ENCODE measurements at places on chromosomes 6 and 20.

- peak; percentile 2 for DNase-seq
Measured at GRCh38 chr6:70520575-70520974, 46.2 kb upstream of the SDHAF4 start.

DNA sequence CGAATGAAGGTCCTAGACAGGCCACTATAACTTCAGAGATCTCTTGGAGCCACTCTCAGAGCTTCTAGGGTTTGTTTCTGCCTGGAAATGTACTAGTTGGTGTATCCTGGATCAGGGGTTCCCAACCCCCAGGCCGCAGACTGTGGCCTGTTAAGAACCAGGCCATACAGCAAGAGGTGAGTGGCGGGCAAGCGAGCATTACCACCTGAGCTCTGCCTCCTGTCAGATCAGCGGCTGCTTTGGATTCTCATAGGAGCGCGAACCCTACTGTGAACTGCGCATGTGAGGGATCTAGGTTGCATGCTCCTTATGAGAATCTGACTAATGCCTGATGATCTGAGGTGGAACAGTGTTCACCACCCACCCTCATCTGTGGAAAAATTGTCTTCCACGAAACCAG, 2.4 kb downstream of the BRPF3 start:
- DNase-seq: no peak

DNA sequence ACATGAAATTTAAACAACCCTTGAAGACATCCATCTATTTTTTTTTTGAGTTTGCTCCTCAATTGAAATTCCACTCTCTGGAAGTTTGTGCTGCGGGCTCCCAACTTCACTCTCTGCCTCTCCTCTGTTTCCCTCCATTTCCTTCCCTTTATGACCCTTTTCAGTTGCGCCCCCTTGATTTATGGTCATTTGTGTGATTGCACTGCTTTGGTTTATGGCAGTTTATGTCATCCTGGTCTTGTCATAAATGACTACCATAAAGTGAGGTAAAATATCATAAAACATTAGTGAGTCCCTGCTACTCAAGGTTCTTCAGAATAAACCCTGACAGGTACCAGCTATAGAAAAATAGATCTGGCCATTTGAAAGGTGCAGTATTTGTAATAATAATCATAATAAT, 348.3 kb upstream of the ZFP64 start:
- no peak for DNase-seq

DNA sequence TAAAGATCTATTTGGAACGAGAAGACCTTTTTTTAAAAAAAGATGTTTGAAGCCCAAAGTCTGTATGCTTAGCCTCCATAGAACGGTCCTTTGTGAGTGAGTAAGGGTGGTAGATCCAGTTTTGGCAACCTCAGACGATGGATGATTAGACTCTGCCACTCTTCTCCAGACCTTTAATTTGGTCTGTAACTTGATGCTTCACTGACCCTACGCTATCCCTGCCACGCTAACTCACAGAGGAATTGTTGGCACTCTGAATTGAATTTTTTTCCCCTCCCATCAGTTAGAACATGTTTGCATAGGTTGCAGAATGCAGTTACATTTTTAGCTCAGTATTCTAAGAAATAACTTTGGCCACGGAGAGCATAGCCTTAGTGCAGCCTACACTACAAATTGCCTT, 15.8 kb upstream of the DEK start:
- DNase-seq: no peak

GRCh38 chr20:47453167-47453782, 48.4 kb upstream of the NCOA3 start:
- no peak for DNase-seq

GRCh38 chr6:51892750-51893149, 194.7 kb downstream of the PKHD1 start:
- no peak for DNase-seq

DNA sequence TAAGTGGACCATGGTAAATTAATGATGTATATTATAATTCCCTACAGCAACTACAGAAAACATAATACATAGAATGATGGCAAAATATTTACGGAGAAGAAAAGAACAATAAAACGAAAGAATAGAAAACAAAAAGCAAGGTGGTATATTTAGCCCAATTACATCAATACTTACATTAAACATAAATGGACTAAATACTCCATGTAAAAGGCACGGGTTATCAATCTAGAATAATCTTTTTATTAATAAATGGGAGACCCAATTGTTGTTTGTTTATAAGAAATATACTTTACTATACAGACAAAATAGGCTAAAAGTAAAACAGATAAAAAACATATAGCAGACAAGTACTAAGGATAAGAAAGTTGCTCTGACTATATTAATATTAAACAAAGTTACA, 137.2 kb downstream of the TASP1 start:
- no peak for DNase-seq

DNA sequence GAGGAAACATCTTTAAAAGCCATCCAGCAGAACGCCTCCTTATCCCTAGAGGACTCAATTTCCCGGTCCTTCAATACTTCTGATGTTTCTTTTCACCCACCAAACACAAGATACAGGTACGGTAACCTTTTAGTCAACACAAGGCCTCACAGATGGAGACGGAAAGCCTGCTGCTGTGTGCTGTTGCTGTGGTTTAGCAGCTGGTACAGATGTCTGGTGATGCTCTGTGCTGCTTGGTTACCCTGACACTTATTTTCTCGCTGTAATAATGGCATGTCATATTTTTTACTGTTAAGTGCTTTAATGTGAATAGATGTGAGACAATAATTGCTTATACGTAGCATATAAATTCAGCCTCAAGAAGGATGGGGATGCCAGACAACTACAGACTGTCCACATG, 25.3 kb downstream of the GMDS start:
- no peak for DNase-seq

DNA sequence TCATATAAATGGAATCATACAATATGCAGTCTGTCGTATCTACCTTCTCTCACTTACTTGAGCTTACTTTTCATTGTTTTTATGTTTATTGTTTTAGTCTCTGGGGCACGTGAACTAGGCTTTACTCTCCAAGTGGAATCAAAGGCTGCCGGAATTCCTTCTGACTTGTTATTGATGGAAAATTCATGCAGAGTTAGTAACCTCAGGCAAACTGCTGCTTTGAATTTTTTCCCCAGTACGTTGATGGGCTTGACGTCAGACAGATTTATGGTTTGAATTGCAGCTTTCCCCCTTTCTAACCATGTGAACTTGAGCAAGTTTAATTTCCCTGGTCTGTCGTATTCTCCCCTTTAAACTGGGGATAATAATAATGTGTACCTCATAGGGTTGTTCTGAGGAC, 68.6 kb downstream of the ZDHHC14 start:
- no peak for DNase-seq

GRCh38 chr20:13563854-13564253, 74.9 kb downstream of the TASP1 start:
- DNase-seq: no peak

- DNase-seq: no peak
Measured at GRCh38 chr6:148747471-148748165, 788 bp downstream of the UST start.

DNA sequence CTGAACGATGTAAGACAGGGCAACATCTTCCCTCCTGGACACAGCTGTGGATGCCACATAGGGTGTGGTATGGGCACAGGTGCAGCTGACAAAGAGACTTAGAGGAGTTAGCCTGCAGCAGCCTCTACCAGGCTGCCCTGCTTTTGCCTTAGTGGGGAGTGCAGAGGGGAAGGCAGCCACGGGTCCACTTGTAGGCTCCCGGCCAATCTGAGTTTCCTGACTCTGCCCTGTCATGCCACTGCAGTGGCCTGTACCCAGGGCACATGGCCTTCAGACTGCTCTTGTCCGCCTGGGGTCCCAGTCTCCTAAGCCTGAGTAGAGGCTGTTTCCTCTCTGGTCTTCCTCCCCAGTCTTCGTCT, 17.1 kb upstream of the CST9L start:
- DNase-seq: no peak

- no peak for DNase-seq
Measured at GRCh38 chr20:53767206-53767930, 173.7 kb upstream of the ZNF217 start.

GRCh38 chr6:166561771-166562359, 24.6 kb downstream of the RAMACL start:
- no peak for DNase-seq

DNA sequence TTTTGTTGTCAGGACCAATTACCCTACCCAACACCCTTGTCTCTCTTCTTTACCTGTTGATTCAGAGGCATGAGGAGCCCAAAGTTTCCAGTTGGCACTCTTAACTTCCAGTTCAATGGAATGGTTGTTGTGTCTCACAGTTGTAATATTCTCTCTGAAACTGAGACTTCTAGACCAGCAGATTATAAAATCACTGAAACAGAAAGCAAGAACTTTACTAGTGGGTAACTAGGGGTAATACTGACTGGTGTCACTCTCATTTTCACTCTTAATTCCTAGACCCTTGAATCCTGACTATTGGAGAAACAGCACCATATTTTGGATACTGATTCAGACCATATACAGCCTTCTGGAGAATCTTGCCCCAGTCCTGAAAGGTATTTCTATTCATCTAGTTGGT, 140.2 kb upstream of the MMS22L start:
- DNase-seq: no peak

GRCh38 chr6:11942185-11942864, 69.8 kb upstream of the HIVEP1 start:
- DNase-seq: no peak

- DNase-seq: no peak
Measured at GRCh38 chr6:56387621-56388414, 140.4 kb upstream of the COL21A1 start.

DNA sequence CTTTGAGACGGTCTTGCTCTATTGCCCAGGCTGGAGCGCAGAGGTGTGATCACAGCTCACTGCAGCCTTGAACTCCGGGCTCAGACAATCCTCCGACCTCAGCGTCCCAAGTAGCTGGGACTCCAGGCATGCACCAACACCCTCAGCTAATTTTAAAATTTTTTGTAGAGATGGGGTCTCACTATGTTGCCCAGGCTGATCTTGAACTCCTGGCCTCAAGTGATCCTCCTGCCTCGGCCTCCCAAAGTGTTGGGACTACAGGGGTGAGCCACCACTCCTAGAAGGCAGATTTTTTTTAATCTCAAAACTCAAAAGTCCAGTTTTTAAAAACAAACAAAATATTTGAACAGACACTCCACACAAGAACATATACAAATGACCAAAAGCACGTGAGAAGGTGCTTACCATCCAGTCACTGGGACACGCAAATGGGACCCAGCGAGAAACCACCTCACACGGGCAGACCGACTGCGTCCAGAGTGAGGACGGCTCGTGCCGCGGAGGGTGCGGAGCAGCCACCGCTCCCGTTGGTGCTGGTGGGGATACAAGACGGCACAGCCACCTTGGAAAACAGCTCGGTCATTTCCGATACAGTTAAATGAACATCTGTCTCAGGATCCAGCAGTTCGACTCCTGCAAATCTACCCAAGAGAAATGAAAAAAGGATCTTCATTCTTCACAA, 8.5 kb upstream of the HELZ2 start:
- DNase-seq: no peak

- no peak for DNase-seq
Measured at GRCh38 chr6:148653138-148653776, 93.6 kb upstream of the UST start.

DNA sequence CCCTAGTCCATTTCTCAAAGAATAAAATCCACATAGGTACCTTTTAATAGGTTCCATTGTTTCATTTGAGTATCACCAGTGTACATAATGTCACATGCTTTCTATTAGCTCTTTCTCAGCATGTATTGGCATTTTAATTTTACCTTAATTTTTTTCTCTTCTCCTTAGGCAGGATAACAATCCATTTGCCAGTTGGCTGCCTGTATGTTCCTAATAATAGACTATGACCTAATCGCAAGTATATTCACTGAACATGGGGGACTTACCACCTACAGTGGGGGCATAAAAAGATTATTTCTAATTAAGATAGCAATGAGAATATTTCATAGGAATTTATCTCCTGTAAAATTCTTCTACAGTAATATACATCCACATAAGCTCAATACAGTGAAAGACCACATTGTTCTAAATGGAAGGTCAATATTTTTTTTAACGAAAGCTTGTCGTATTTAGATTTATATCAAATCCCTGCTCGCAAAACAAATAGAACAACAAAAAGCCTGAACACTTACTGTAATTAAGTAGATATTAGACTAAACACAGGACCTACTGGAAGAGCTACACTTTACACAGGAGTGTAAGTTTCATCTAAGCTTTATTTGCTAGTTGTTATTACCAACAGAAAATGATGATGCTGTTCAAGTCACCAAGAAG, 76.4 kb downstream of the OGFRL1 start:
- DNase-seq: no peak

- DNase-seq: no peak
Measured at GRCh38 chr6:111793711-111794111, 79.5 kb downstream of the FYN start.

- DNase-seq: no peak
Measured at GRCh38 chr6:74550821-74551220, 655.0 kb downstream of the COL12A1 start.

DNA sequence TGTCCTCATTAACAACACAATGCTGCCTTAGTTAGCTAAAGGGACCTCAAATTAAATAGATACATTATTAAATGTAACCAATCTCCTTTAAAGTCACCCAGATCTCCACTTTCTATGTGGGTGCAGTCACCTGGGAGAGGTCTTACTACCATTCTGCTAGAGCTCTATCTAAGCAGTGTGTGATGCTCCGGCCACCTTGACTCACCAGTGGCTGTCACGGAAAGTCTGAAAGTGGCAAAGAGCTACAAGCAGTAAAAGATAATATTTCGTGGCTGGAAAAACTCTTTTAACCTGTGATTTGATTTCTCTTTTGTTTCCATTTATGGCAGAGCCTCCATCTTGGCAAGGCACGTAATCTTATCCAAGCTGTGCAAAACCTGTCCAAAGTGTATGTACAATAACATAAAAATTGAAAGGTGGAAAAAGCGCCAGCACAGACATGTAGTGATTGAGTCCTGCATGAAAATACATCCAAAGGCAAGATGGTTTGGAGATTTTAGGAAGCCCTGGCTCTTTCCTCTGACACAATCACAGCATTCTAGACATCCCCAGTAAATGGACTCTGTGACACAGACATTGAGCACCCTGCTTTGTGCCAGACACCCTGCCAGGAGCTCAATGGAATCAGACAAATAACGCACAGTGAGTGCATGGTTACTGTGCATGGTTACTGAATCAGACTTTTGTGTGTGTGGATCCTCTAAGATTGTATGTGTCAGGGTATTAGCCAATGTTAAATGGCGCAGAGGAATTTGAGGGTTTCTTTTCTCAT, 116.6 kb downstream of the ADAT2 start:
- no peak for DNase-seq

- no peak for DNase-seq
Measured at GRCh38 chr6:2766767-2767656, 1.8 kb downstream of the WRNIP1 start.

- DNase-seq: no peak
Measured at GRCh38 chr20:45507011-45507820, 8.2 kb downstream of the SPINT3 start.

Data from NCI-H2081 treated with DMSO at 0.1 percent for 48 hours (cell line).